ENCODE measurements at places on chromosomes 2 and 18. TPM values are rescaled to one million over a fixed set of nuclear protein-coding genes. Genes with fewer than 3 reads are reported as not detected.

The ALPP gene
- 0.34 TPM for total RNA-seq

The HRH4 gene
- total RNA-seq, result not detected

- no peak for DNase-seq
Measured at GRCh38 chr2:54106631-54107454, 8.6 kb upstream of the ACYP2 start.

DNA sequence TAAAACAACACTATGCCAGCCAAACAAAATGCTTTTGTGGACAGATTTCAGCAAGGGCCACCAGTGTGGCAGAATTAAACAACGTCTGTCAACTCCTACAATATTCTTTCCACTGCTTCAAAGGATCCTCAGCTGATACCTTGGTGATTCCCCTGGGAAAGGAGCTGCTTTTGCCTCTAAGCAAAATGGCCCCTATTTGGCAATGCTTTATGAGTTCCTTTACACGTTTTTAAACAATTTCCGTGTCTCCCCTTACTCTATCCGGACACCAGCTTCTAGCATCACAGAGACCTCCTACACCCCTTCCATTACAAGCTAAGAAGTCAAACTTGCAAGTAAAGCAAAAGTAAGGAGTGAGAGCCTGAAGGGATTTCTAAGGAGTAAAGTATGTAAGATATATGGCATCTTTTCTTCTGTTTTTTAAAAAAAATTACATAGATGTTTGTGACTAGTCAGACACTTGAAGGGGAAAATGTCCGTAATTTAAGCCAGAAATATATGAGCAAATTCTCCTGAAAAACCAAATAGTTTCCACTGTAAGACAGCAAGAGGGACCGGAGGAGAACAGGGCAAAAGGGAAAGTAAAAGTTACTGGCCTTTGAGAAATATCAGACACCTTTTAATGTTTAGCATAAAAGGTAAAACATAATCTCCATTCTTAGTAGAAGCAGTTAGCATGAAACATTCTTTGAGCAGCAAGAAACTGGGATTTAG lies 1.9 kb downstream of the SOS1 start:
- no peak for DNase-seq

DNA sequence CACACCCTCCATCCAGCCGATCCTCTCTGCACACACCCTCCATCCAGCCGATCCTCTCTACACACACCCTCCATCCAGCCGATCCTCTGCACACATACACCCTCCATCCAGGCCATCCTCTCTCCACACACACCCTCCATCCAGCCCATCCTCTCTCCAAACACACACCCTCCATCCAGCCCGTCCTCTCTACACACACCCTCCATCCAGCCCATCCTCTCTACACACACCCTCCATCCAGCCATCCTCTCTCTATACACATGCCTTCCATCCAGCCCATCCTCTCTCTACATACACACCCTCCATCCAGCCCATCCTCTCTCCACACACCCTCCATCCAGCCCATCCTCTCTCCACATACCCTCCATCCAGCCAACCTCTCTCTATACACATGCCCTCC lies 83.1 kb downstream of the EIPR1 start:
- DNase-seq, result no peak

GRCh38 chr18:26017929-26018328 lies 72.5 kb downstream of the SS18 start:
- no peak for DNase-seq

DNA sequence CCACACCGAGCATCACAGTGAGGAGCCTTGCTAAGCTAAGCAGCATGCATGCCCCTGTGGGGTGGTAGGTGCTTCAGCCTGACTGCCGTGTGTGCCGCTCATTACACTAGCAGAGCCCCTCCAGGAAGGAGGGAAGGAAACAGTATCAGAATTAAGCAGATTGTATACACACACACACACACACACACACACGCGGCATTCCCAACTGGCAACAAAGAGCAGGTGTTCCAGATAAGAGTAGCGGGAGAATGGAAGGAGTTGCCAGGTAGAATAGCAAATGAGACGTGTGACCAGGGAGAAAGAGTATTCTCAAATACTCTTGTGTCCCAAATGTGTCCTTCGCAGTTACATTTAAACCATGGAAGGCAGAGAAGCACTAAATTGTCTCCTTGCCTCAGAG lies 47.6 kb upstream of the TTC39C start:
- DNase-seq, result no peak

- no peak for DNase-seq
Measured at GRCh38 chr18:76592981-76593381, 97.9 kb upstream of the ZNF516 start.
